Muscle of arm (tissue), 14 donors: ENCODE measurements at places on chromosomes 16 and 17. TPM values are rescaled to one million over a fixed set of nuclear protein-coding genes. Genes with fewer than 3 reads are reported as not detected.

Gene CD300LG
- 1.9 TPM for polyA plus RNA-seq

Gene PPP1R27
- 43.5 TPM for polyA plus RNA-seq

Gene IRX5
- 13.6 TPM for polyA plus RNA-seq

Gene TANC2
- polyA plus RNA-seq, result 48.2 TPM

Gene KRT40
- polyA plus RNA-seq, result 8.7 TPM

Gene TP53TG3
- not detected for polyA plus RNA-seq

Gene TMEM204
- 10.9 TPM for polyA plus RNA-seq

Gene KCNH6
- polyA plus RNA-seq, result not detected

Gene KREMEN2
- polyA plus RNA-seq, result 4.4 TPM

Gene UTS2R
- polyA plus RNA-seq, result 5.2 TPM

Gene CDH1
- 1.6 TPM for polyA plus RNA-seq

Gene NPIPB9
- polyA plus RNA-seq, result 1.4 TPM

Gene COPZ2
- 70.2 TPM for polyA plus RNA-seq

Gene SSH2
- 27.3 TPM for polyA plus RNA-seq

DNA sequence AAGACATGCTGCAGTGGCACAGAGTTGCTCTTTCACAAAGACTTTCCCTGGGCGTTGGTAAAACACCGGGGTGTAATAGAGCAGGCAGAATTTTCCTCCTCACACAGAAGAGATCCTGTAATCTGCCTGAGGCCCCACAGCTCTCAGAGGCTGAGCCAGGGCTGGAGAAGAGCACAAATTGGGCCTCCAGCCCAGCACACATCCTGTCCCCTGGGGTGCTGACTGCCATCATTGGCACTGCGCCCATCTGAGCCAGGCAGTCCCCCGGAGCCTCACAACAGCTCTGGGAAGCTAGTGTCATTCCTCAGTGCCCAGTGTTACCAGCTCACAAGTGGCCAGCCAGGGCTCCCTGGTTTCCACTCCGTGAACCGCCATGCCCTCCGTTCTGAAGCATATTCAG, 119.4 kb downstream of the SOCS1 start:
- DNase-seq, result no peak

DNA sequence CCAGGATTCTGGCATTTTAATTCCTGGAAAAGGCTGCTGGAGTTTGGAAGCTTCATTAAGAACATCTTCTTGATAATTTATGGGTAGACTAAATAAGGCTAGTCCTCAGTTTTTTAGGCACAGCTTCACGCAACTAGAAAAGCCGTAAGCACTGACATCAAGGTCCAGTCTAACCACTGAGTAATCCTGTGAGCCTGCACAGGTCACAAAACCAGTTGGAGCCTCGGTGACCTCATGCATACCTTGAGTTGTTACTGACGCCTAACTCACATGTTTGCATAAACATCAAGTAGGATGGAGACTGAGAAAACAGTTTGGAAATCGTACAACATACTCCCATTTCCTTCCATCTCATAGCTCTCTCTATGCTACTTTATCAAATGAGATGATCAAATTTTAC, 63.8 kb upstream of the RCVRN start:
- no peak for DNase-seq

DNA sequence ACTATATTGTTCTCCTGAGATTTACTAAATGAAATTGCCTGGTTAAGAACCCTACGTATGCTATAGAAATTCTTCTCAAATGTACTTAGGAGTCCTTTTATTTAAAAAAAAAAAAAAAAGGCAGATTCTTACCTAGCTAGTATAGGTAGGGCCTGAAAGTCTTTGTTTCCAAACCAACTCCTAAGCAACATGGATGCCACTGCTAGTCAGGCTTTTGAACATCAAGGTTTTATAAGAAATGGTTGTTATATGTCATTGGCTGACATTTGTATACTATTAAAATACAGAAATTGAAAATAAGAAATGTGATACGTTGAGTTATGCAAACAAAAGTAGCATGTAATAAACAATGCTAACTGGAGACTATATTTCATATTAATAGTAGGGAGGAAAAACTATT, 1.2 kb downstream of the EVI2A start:
- no peak for DNase-seq

DNA sequence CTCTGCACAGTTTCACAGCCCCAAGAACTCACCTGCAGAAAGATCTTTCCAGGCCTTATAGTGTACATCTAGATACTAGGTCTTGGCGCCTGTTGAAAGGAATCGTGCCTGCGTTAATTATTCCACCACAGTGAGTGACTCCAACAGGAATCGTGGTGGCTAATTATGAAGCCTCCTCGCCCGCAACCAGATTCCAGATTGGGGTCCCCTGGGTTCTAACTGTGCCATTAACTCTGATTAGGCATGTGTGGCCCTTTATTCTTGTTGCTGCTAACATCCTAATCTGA, 295.3 kb upstream of the MAF start:
- no peak for DNase-seq

DNA sequence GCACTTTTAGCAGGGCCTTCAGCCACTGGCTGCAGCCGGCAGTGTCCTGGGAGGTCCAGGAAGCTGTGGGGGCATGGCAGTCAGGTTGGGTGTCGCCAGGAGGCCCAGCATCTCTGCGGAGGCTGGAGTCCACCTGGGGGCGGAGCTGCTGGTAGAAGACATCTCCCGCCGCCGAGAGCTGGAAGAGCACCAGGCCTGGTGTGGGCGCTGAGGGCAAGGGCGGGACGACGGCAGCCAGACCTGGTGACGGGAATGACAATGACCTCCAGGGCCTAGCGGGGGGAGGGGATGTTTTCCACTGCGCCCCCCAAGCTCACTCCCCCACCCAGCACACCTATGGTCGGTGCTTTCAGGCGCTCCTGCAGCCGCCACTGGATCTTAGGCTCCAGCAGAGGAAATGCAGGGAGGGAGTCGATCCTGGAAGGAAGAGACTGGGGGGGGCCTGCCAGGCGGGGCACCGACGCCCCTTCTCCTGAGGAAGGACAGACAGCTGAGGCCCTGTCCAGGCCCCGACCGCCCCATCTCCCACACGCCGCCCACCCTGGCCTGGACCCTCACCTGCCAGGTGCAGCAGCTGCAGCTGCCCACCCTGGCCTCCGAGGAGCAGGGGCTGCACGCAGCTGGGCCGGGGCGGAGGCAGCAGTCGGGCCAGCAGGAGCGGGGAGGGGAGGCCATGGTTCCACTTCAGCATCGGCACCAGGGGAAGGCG, 7.1 kb downstream of the TAF1C start:
- DNase-seq, result no peak

- no peak for DNase-seq
Observed at GRCh38 chr17:17590883-17591354, 589 bp downstream of the PEMT start.

DNA sequence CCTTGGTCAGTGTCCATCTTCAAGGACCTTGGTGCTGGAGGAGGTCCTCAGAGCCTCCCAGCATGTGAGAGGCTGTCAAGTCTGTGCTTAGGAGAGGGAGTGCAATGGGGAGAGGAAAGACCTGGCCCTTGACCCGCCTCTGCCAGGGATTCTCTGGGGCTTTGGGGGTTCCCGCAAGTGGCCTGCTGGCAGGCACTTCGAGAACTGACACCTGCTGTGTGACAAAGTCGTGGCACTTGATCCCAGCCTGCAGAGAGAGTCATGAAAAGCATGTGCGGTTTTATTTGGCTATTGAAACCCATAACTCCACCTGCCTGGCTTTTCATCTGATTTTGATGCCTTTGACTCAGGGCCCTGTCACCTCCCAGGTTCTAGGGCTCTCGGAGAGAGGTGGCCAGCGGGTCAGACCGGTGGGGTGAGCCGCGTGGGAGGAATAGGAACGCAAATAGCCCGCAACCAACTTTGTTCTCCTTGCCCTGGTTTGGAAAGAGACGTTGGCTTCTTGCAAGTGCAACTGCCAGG, 42.8 kb upstream of the GSE1 start:
- no peak for DNase-seq

DNA sequence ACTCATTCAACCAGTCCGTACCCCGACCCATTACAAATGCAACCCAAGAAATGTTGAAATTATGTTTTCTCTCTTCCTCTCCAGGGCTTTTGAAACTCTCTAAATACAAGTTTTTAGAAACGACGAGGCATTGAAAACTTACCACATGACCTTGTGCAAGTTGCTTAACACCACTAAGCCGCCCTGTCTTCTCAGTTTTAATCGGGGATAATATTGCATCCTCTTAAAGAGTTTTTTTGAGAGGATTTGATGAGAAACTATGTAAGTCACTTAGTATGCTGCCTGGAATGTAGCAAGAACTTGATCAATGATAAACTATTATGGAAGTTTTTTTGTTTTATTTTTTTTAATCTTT, 149.0 kb upstream of the FAM20A start:
- no peak for DNase-seq

GRCh38 chr17:38911081-38911730, 14.2 kb upstream of the LASP1NB start:
- no peak for DNase-seq

DNA sequence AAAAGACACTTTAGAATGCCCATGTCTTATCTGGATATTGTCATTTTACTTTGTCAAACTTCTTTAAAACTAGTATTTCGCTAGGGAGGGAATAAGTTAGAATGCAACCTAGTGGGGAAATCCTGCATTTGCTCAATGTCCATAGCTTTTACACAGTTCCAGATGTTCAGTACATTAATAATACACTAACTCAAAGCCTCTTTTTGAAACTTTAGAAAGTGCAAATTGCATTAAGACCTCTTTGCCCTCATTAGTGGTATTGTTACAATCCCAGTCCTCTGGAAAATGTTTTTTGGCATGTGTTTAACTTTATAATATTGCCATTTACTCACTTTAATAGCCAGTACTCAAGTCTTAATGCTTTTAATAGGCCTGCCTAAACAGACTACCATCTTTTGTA, 106.8 kb downstream of the BRIP1 start:
- no peak for DNase-seq

GRCh38 chr16:18800775-18801144, 589 bp downstream of the ARL6IP1 start:
- peak; percentile 25 for DNase-seq

DNA sequence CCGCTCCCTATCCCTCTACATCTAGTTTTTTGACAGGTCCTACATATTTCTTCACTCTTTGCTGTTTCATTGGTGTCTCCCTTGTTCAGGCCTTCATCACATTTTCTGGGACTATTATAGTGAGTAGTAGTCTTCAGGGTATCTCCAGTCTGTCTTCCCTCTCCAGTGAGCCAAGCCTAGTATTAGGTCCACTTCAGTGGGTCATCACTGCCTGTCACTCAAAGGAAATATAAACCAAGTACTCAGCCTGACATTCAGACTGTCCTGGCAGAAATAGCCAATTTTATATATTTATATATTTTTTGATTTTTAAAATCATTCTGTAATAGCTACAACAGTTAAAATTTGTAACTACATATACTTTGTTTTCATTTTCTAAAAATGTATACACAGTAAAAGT, 137.8 kb downstream of the CYB561 start:
- no peak for DNase-seq

DNA sequence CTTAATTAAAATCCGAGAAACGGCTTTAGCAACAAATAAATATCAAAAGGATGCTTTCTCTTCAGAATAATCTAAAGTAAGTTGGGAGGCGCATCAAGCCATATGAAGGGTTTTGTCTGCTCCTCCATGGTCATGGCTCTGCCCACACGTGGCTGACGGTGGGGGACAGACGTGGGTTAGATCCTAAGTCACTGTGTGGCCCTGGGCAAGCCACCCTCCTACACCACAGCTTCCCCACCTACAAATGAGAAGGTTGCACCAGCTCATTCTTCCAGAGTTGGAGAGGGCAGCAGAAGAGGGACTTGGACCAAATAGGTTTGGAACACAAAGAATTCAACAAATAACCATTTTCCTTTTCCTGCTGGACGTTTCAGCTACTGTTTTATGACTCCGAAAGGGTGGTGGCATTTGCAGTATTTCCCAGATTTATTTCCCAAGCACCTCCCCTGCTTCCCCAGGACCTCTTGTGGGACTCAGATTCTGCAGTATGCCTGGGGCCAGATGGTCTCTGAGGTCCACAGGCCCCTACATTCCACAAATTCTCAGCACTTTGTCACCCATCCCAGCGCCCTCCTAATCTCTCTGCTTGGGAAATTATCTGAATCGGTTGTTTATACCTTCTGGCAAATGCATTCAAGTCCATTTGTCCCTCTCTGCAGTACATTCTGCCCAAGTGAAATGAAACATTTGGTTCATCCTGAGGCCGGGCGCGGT, 17.8 kb downstream of the LRRC75A start:
- DNase-seq, result no peak

- DNase-seq, result no peak
Observed at GRCh38 chr17:67270416-67270815, 25.4 kb upstream of the HELZ start.

- DNase-seq, result no peak
Observed at GRCh38 chr17:80798595-80799537, 192.8 kb upstream of the CHMP6 start.

- DNase-seq, result no peak
Observed at GRCh38 chr17:50664788-50665458, 30.2 kb downstream of the ABCC3 start.

- no peak for DNase-seq
Observed at GRCh38 chr16:50340578-50340977, 28.2 kb downstream of the BRD7 start.

DNA sequence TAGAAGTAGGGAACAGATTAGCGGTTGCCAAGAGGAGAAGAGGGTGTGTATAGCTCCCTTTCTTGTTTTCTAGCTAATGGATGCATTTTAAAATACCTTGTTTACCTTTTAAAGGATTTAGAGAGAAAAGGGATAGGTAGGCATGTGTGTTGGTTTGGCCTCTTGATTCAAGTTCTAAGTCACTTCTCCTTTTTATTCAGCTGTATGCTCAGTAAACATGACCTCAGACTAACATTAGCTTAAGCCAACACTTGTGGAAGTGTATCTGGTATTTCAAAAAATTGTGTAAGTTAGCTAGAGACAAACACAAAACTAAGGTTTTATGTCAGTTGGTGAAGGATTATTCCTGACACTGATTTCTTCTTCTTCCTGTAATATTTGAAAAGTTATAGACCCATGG, 204.1 kb upstream of the NOG start:
- no peak for DNase-seq

- DNase-seq, result no peak
Observed at GRCh38 chr16:50961952-50962351, 189.1 kb downstream of the SALL1 start.

GRCh38 chr17:82215972-82216300, 3.3 kb upstream of the CCDC57 start:
- no peak for DNase-seq
